ENCODE measurements at places on chromosomes 4 and X. TPM values are rescaled to one million over a fixed set of nuclear protein-coding genes. Genes with fewer than 3 reads are reported as not detected.
A peak's percentile ranks its signal among the peaks of the same experiment; 100 is the strongest.

GRCh38 chrX:20029728-20030127, 38.9 kb upstream of the BCLAF3 start:
- H3K27me3 ChIP-seq, result no peaks in the 10 kb centered on the region
- H3K4me1 ChIP-seq, result no peaks in the 10 kb centered on the region
- H3K4me3 ChIP-seq, result no peak overlapping the region
- no peak overlapping the region for H3K27ac ChIP-seq
- DNase-seq, result no peak

- no peak overlapping the region for H3K27ac ChIP-seq
- H3K36me3 ChIP-seq, result no peaks in the 10 kb centered on the region
- H3K27me3 ChIP-seq, result no peaks in the 10 kb centered on the region
- no peak overlapping the region for H3K4me3 ChIP-seq
Observed at GRCh38 chrX:12934850-12935249, 28.4 kb downstream of the TLR8 start.

DNA sequence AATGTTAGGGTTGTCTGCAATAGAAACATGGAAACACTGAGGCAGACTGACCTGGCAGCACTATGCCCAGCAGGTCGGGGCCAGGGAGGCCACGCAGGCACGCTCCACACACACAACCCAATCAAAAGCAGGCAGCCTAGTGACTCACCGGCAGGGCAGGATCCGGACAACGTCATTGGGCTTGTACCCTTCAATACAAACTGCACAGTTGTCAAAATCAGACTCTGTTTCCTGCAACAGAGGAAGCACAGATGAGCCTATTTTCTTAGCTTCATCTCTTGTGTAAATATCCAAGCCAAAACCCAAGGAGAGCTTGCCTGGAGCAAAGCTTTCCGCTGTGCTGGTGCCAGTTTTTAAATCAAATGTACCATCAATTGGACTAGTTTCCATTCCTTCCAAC, 185.8 kb downstream of the RNF150 start:
- H3K36me3 ChIP-seq, result no peaks in the 10 kb centered on the region
- H3K27ac ChIP-seq, result no peak overlapping the region
- H3K4me1 ChIP-seq, result no peaks in the 10 kb centered on the region
- no peak overlapping the region for H3K4me3 ChIP-seq

DNA sequence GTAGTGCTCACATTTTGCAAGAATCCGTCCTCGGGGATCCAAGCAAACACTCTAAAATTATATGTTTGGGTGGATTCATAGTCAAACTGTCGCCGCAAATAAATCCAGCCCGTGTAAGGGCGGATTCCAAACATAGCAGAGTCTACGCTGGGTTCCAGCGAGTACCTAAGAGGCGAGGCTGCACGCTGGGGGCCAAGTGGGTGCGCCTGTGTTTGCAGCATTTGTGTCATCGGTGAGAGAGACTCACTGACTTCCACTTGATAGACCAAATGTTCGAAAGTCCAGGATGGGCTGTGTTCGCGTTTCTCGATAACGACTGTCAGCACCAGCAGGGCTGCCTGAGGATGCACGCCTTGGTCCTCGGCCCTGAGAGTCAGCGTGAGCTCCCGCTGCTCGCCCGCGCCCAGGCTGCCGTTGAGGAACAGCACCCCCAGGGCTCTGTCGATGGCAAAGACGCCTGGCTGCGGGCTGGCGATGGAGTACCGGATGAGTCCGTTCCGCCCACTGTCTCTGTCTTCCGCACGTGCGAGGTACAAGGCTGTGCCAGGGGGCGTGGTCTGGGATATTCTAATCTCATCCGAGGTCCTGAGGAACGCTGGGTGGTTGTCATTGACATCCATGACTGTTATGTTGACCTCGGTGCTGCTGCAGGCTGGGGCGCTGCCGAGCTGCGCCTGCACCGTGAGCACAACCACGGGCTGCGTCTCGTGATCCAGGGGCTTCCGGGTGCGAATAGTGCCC, 158.7 kb downstream of the DCHS2 start:
- no peak for DNase-seq
- no peaks in the 10 kb centered on the region for H3K36me3 ChIP-seq
- no peak overlapping the region for H3K27ac ChIP-seq
- peaks cover 3% of the 10 kb centered on the region for H3K4me1 ChIP-seq
- H3K27me3 ChIP-seq, result peaks cover 12% of the 10 kb centered on the region

DNA sequence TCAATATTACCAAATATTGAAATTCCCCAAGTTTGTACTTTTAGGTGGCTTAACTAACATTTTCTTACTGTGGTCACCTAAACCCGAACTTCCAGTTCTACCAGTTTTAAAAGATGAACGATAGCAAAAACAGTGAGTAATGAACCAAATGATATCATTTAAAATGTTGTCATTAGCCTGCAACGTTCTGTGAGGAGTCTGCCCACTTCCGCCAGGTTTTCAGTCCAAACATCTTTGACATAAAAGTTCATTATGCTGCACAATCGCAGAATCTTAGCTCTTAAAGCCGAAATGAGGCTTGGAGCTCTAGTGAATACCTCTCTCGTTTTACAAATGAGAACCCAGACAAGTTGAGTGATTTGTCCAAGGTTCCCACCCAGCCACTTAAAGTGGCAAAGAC, 762 bp downstream of the PIGA start:
- H3K4me1 ChIP-seq, result no peaks in the 10 kb centered on the region
- H3K27ac ChIP-seq, result peak overlapping the region; percentile 92
- no peaks in the 10 kb centered on the region for H3K27me3 ChIP-seq
- H3K36me3 ChIP-seq, result no peaks in the 10 kb centered on the region

- no peak overlapping the region for H3K4me3 ChIP-seq
- no peaks in the 10 kb centered on the region for H3K36me3 ChIP-seq
- peaks cover 2% of the 10 kb centered on the region for H3K4me1 ChIP-seq
Observed at GRCh38 chrX:13005661-13006473, 31.0 kb downstream of the TMSB4X start.

GRCh38 chrX:78831523-78831922, 84.0 kb downstream of the LPAR4 start:
- H3K4me3 ChIP-seq, result no peak overlapping the region
- H3K27me3 ChIP-seq, result no peaks in the 10 kb centered on the region
- no peak for DNase-seq
- no peaks in the 10 kb centered on the region for H3K4me1 ChIP-seq
- no peak overlapping the region for H3K27ac ChIP-seq

- H3K27me3 ChIP-seq, result no peaks in the 10 kb centered on the region
- H3K27ac ChIP-seq, result no peak overlapping the region
- no peak for DNase-seq
- no peaks in the 10 kb centered on the region for H3K36me3 ChIP-seq
Observed at GRCh38 chrX:134315866-134316265, 78.9 kb downstream of the CCDC160 start.

- H3K27me3 ChIP-seq, result no peaks in the 10 kb centered on the region
- H3K27ac ChIP-seq, result no peak overlapping the region
- no peaks in the 10 kb centered on the region for H3K36me3 ChIP-seq
- no peak overlapping the region for H3K4me3 ChIP-seq
- no peak for DNase-seq
Observed at GRCh38 chr4:148016063-148016637, 284.3 kb downstream of the ARHGAP10 start.

GRCh38 chrX:41457613-41458192, 10.6 kb downstream of the NYX start:
- no peak for DNase-seq
- H3K4me3 ChIP-seq, result no peak overlapping the region
- H3K27me3 ChIP-seq, result no peaks in the 10 kb centered on the region
- H3K36me3 ChIP-seq, result no peaks in the 10 kb centered on the region

GRCh38 chrX:47420962-47421361, 50.6 kb downstream of the ZNF157 start:
- H3K4me1 ChIP-seq, result no peaks in the 10 kb centered on the region
- no peak for DNase-seq
- H3K27ac ChIP-seq, result no peak overlapping the region
- no peaks in the 10 kb centered on the region for H3K36me3 ChIP-seq

DNA sequence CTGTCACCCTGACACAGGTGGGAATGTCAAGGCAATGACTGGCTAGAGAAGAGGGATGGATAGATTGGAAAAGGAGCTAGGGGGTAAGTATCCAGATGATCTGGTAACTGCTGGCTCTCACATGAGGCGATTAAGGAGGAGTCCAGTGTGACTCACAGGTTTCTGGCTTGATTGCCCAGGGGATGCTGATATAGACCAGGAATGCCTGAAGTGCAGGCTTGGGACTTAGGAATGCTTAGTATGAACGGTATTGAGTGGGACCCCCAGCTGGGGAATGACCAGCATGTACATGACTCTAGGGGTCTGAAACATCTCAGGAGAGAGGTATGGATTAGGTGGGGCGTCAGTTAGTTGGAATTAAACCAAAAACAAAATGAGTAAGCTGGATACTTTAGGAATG, 65.8 kb upstream of the PRPS1 start:
- H3K27me3 ChIP-seq, result no peaks in the 10 kb centered on the region
- no peaks in the 10 kb centered on the region for H3K36me3 ChIP-seq
- H3K27ac ChIP-seq, result no peak overlapping the region

DNA sequence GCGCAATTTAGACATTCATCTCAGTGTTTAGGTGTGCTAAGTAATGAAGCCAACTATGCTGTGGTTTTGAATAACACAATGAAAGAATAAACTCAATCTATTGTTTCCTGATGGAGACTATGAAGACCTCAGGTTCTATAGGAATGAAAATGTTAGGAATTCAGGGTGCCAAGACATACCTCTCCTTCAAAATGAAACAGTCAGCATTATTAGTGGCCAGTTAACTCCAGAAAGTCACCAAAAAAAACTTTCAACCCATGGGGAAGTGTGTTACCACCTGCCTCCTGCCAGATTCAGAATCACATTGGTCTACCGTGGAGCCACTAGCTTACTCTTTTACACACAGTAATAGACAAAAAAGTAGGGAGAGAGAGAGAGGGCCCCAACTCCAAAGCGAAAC, 352.9 kb downstream of the GABRG1 start:
- no peaks in the 10 kb centered on the region for H3K36me3 ChIP-seq
- H3K4me1 ChIP-seq, result no peaks in the 10 kb centered on the region
- no peaks in the 10 kb centered on the region for H3K27me3 ChIP-seq
- no peak overlapping the region for H3K4me3 ChIP-seq

DNA sequence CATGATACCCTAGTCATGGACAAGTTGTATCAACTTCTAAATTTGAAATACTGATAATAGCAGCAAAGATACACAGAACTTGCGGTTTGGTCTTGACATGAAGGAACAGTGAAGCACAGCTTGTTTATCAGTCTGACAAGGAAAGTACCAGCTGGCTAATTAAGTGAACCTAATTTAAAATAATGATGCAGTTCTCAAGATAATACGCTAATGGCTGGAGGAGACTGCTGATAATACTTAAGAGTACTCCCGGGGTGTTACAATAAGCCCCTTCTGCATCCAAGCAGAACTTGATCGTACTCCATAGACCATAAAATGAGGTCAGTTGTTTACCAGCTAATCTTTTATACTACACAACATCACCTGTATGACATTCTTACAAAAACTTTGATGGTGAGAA, 697.5 kb downstream of the FSTL5 start:
- no peaks in the 10 kb centered on the region for H3K27me3 ChIP-seq
- no peak for DNase-seq
- H3K27ac ChIP-seq, result no peak overlapping the region
- H3K4me3 ChIP-seq, result no peak overlapping the region
- no peaks in the 10 kb centered on the region for H3K36me3 ChIP-seq

GRCh38 chrX:46628460-46629371, 55.2 kb downstream of the CHST7 start:
- no peaks in the 10 kb centered on the region for H3K36me3 ChIP-seq
- DNase-seq, result no peak
- peak overlapping the region; percentile 58 for H3K27ac ChIP-seq
- H3K4me1 ChIP-seq, result peaks cover 24% of the 10 kb centered on the region

DNA sequence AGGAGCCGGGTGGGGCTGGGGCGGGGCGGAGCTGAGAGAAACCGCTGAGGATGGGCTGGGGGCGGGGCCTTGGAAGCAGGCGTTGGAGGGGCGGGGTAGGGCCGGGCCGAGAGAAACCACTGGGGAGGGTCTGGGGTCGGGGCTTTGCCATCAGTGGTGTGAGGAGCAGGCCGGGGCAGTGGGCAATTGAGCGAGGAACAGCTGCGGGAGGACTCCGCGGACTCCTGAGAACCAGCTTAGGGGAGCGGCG, 1.3 kb upstream of the EOLA2 start:
- peaks cover 3% of the 10 kb centered on the region for H3K36me3 ChIP-seq
- no peaks in the 10 kb centered on the region for H3K27me3 ChIP-seq
- DNase-seq, result no peak
- H3K27ac ChIP-seq, result peak overlapping the region; percentile 95

GRCh38 chrX:40880712-40881111, 145.4 kb upstream of the MED14 start:
- no peaks in the 10 kb centered on the region for H3K4me1 ChIP-seq
- no peak overlapping the region for H3K27ac ChIP-seq
- no peaks in the 10 kb centered on the region for H3K27me3 ChIP-seq
- H3K4me3 ChIP-seq, result no peak overlapping the region

GRCh38 chr4:176400816-176401461, 81.2 kb downstream of the SPCS3 start:
- no peak for DNase-seq
- H3K27ac ChIP-seq, result no peak overlapping the region
- H3K4me1 ChIP-seq, result no peaks in the 10 kb centered on the region
- no peak overlapping the region for H3K4me3 ChIP-seq
- H3K36me3 ChIP-seq, result no peaks in the 10 kb centered on the region

DNA sequence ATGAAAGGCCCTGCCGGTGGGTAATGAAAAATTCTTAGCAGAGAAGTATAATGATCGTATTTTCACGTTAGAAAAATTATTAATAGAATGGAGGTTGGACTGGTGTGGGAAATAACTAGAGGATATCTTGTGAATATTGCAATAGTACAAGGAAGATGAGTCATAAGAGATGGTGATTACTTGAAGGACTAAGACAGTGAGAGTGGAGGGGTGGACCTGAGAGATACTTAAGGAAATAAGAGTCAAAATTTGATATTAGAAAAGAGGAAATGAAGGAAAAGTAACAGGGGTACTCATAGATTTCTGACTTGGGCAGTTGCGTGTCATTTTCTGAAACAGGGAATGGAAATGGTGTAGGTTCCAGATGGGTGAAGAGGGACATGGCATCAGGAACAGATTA, 1.7 kb upstream of the USP53 start:
- peaks cover 11% of the 10 kb centered on the region for H3K4me1 ChIP-seq
- no peak overlapping the region for H3K27ac ChIP-seq
- H3K27me3 ChIP-seq, result no peaks in the 10 kb centered on the region
- no peak overlapping the region for H3K4me3 ChIP-seq

DNA sequence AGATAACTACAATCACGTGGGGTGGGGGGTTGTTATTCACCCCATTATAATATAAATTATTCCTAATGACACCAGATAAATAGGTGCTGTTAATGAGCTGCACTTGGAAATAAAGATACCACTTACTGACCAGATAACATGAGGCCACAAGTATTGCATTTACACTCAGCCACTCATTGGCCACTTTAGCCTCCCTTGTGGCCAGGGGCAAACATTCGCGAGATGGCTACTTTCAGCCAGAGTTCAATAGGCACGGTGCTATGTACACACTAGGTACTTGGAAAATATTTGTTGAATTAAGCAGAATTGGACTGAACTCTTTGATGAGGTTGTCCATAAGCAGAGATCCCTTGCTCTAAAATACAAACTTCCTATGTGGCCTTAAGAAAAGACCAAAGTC, 713.7 kb upstream of the TENM3 start:
- no peak for DNase-seq
- H3K4me1 ChIP-seq, result no peaks in the 10 kb centered on the region
- no peak overlapping the region for H3K4me3 ChIP-seq
- H3K27ac ChIP-seq, result no peak overlapping the region

CSN1S1 gene
- not detected for polyA plus RNA-seq

RAP1GDS1 gene
- polyA plus RNA-seq, result 12.6 TPM

TBC1D9 gene
- 4.8 TPM for polyA plus RNA-seq

PPP2R2C gene
- polyA plus RNA-seq, result not detected

CT55 gene
- not detected for polyA plus RNA-seq

FAM149A gene
- 12.0 TPM for polyA plus RNA-seq

TCEAL7 gene
- 0.49 TPM for polyA plus RNA-seq

MFAP3L gene
- polyA plus RNA-seq, result 18.3 TPM

FHIP1A gene
- polyA plus RNA-seq, result 0.50 TPM

CLNK gene
- 0.01 TPM for polyA plus RNA-seq

SLC2A9 gene
- polyA plus RNA-seq, result 6.2 TPM

TNMD gene
- not detected for polyA plus RNA-seq

RHOH gene
- polyA plus RNA-seq, result 0.75 TPM

SLC4A4 gene
- 10.7 TPM for polyA plus RNA-seq

NPY1R gene
- 6.2 TPM for polyA plus RNA-seq

Data from liver (tissue), 10 donors.